ENCODE measurements at places on chromosomes 5 and 9.

GRCh38 chr9:121439016-121439415 lies 60.6 kb downstream of the GGTA1 start:
- DNase-seq, result no peak

DNA sequence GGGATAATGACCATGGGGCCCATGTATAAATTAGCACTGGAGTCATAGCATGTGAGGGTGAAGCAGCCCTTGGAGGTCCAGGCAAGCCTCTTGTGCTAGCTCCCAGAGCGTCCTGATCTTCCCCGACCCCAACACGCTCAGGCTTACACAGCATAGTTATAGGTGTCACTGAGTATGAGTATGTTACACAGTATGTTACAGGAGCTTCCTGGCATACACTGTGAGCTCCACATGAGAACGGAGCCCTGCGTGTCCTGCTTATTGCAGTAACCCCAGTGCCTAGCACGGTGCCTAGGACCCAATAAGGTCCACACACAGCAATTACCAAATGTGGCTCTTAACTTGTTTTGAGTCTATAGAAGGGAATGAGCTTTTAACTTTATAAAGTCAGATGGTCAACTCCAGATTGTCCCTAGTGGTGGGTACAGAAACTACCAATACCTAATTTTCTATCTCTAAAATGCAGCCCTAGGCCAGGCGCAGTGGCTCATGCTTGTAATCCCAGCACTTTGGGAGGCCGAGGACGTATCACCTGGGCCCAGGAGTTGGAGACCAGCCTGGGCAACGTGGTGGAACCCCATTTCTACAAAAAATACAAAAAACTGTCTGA lies 64.1 kb downstream of the PLAC8L1 start:
- no peak for DNase-seq

DNA sequence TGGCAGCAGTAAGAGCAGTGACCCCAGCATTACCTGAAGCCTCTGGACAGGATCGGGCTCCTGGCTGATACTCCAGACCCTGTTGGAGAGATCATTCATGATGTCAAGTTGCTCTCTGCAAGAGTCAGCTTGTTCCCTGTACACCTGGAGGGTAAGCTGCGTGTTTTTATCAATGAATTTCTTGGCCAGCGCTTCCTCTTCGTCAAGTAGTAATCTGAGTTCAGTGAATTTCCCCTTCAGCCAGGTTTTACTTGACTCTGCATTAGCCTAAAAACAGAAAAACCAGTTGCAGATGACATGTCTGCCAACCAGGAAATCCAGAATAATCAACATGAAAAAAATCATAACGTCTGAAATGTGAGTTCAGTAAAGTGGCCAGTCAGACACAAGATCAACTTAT lies 19.1 kb downstream of the TRIM14 start:
- DNase-seq, result no peak

- peak; percentile 1 for DNase-seq
Measured at GRCh38 chr5:62937661-62938558, 359.3 kb downstream of the LRRC70 start.

DNA sequence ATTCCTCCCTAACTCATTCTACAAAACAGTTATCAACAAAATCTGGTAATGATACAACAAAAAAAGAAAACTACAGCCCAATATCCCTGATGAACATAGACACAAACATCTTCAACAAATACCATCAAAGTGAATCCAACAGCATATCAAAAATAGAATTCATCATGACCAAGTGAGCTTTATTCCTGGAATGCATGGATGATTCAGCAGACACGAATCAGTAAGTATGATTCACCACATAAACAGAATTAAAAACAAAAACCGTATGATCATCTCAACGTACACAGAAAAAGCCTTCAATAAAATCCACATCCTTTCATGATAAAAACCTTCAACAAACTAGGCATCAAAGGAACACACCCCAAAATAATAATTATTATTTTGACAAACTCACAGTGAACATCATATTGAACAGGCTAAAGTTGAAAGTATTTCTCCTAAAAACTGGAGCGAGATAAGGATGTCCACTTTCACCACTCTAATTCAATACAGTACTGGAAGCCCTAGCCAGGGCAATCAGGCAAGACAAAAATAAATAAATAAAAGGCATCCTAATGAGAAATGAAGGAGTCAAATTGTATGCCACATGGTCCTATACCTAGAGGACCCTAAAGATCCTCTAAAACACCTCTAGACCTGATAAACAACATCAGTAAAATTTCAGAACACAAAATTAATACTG lies 305.1 kb upstream of the RGMB start:
- peak; percentile 95 for DNase-seq

- no peak for DNase-seq
Measured at GRCh38 chr9:136441681-136442245, 2.1 kb upstream of the INPP5E start.

DNA sequence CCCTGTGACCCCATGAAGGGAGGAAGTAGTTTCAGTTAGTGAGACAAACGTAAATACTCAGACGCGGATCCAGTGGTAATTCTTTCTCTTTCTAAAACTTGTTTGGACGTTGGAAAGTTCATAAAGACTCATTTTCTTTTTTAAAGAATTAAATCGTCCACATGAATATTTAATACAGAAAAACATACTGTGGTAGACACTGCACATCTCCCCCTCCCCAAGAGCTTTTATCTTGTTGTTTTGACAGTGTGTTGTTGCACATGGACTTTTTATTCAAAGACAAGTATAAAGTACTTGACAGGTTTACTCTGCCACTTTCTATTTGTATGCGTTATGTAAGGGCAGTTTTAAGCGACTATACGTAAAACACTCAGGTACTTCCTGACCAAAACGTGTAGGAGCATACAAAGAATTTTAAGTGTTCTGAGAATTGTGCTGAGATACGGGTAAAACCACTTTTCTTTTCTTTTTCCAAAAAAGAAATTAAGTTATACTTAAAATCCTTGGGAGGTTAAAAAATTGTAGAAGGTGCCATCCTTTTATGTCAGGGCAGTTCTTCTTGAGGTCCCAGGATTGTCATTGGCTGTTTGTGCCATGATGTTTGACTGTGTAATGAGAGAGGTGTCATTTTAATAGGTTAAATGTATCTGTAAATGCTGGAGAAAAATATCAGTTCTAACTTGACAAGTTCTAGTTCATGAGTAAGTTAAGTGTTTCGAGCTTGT lies 1.3 kb downstream of the NIPBL start:
- DNase-seq, result peak; percentile 24
